Pulmonary artery endothelial cell (primary cell): ENCODE measurements at places on chromosomes 13 and 19. TPM values are rescaled to one million over a fixed set of nuclear protein-coding genes. Genes with fewer than 3 reads are reported as not detected.

The ZNF415 gene
- 0.86 and 4.9 TPM in 2 replicates for total RNA-seq

The PSG3 gene
- not detected in 2 replicates for total RNA-seq

The CDC34 gene
- total RNA-seq = 97.0 and 108 TPM in 2 replicates

The GSX1 gene
- not detected in 2 replicates for total RNA-seq

The POU4F1 gene
- 0.25 and 2.6 TPM in 2 replicates for total RNA-seq
